DMS79 treated with DMSO at 0.1 percent for 48 hours (cell line): ENCODE measurements at places on chromosomes 16 and 17.

- DNase-seq, result peak; percentile 59
Observed at GRCh38 chr17:45782889-45783592, 1.1 kb upstream of the CRHR1 start.

DNA sequence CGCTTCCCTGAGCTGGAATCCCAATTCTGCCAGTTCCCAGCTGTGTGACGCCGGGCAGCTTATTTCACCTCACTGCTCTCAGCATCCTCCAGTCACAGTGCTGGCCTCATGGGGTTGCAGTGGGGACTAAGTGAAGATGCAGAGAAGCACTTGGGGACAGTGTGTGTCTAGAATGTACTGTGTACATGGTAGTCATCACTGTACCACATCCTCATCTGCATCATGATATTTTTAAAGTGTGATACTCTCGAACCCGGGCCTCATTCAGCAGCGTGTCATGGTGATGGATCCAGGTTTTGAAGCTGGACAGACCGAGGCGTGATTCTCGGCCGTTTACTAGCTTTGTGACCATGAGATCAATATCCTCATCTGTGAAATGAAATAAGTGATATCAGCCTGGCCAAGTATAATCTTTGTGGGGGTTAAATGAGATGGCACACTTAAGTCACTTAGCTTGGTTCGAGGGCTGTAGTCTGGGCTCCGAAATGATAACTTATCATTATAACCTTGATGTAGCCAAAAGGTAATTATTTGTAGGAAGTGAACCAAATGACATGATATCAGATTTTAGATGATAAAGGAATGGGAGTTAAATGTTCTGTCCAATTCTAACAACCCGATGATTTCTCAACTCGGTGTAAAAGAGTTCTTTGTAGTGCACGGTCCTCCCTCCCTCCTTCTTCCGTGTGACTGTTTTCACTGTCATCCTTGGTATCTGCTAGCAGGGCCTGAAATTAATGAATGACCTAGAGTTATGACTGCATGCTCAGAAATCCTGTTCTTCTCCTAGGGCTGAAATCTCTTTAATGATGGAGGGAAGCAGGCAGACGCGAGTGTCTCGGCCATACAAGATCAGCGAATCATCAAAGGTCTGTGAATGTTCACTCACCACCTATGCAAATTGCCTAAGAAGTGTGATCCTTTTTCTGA, 2.0 kb downstream of the KLHL36 start:
- no peak for DNase-seq

GRCh38 chr17:6666557-6666956, 15.0 kb downstream of the C17orf100 start:
- DNase-seq, result no peak

- no peak for DNase-seq
Observed at GRCh38 chr16:14378689-14379467, 251.2 kb downstream of the PARN start.

- DNase-seq, result no peak
Observed at GRCh38 chr17:61476476-61477203, 24.4 kb downstream of the TBX4 start.

- DNase-seq, result no peak
Observed at GRCh38 chr16:85125570-85126393, 13.5 kb upstream of the CIBAR2 start.

GRCh38 chr17:70006159-70006558, 68.9 kb upstream of the KCNJ16 start:
- DNase-seq, result no peak

GRCh38 chr16:13478991-13479390, 441.0 kb upstream of the ERCC4 start:
- DNase-seq, result no peak

DNA sequence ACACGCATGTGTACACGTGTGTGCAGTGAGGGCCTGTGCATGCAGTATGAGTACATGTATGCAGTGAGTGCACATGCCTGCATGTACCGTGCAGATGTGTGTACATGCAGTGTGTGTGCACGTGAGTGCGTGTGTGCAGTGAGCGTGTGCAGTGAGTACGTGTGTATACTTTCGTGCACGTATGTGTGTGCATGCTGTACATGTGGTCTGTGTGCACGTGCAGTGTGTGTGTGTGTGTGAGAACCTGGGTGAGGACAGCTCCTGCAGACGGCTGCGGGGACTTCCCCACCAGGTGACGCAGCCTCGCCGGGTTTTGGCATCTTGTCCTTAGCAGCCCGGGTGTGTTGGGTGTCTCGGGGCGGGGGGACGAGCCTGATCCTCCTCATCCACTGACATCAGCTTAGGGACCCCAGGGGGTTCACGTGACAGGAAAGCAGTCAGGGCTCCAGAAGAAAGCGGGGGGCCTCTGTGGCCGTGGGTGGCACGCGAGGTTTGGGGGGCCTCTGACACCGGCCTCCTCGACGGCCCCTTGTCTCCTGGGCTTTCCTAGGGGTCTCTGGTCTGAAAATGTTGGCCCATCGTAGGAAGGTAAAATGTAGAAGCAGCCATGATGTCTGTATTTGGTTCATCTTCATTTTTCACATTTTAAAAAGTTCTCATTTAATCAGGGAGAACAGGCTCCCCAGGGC, 119.6 kb upstream of the ZNF750 start:
- no peak for DNase-seq

- no peak for DNase-seq
Observed at GRCh38 chr16:80125677-80126076, 415.1 kb upstream of the DYNLRB2 start.

- DNase-seq, result no peak
Observed at GRCh38 chr16:79972053-79972704, 371.6 kb upstream of the MAF start.

- no peak for DNase-seq
Observed at GRCh38 chr16:11250091-11250785, 5.8 kb downstream of the SOCS1 start.

GRCh38 chr16:13403326-13403725, 501.9 kb downstream of the SHISA9 start:
- no peak for DNase-seq

DNA sequence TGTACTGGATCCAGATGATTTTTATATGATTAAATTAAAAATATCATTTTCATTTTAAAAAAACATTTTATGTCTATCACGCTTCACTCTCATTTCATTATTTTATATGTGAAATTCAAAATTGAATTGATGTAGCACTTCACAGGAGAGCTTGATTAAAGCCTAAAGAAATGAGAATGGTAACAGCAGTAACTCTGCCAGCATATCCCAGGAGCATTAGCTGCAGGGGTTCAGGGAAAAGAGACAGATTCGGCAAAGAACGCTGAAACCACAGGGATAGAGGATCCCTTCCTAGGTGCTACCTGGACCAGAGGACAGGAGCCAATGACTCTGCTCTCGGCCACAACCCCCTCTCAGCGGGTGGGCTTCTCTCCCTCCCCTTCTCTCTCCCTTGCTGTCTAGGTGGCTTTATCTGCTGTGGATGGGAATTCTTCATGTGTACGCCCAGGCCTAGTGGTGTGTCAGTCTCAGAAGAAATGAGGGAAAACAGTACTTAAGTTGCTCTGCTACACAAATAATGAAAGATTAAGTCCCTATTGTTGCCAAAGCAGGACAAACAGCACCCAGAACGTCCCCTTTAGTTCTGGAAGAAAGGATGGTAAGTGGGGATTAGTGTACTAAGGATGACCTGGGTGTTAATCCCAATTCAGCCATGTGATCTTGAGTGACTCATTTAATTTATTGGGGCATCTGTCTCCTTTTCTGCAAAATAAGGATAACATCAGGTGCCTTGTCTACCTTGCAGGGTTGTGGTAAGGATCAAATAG, 123.3 kb downstream of the CDK5R1 start:
- DNase-seq, result no peak

DNA sequence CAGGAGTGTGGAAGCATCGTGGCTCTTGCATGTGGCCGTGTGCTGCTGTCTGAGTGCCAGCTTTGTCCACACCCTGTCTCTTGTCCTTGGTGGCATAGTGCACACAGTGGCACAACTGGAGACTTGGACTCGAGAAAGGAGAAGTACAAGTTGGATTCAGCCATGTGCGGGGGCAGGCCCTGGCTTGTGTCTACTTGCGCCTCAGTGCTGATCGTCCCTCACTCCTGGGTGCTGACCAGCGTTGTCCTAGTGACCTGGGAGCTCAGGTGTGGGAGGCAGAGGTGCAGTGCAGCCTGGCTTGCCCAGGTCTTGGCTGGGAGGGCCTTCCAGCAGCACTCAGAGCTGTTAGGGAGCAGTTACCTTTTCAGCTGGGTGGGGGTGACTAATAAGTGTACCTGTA, 20.6 kb downstream of the MPRIP start:
- DNase-seq, result no peak

DNA sequence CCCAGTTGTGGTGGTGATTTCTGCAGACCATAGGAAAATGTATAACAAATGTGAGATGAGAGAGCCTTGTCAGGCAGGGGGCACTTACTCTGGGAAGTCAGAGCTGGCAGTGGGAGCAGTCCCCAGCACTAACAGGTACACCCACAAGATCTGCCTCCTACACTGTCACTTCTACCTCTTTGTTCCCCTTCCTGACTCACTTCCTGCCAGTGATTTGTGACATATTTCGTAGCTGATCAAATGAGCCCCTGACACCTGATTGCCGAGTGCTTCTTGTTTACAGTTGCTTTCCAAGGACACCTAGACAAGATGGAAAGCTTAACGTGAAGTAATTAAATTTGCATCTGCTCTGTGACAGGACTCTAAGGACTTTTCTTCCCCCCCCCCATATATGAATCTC, 40.5 kb downstream of the FTO start:
- no peak for DNase-seq

DNA sequence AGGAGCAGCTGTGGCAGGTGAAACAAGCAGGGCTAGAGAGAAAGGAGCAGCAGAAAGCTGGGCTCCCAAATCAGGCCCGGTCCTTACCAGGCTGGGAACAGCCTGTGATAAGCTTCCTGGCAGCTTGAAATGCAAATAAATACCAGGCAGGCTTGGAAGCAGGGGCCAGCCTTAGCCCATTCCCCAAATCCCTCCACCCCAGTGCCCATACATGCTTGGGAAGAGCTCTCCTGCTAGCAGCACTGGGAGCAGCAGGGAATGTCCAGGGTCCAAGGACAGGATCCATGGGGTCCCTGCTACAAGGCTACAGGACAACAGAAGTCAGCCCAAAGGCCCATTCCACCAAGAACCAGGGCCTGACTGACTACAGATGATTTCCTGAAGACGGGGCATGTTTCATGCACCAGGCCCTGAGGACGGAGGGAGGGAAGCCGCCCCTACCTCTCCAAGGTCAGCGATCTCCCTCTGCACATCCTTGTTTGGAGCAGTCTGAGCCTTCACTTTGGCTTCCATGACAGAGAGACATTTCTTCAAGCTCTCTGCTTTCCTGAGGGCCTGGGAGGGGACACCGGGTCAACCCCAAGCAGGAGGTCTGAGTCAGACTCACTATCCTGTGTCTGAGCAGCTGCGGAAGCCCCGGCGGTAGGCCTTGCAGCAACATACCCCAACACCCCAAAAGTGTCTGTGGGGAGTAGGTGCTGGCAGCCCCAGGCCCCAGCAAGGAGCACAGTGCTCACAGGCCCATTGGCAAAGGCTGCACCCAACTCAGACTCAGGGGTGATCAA, 2.6 kb upstream of the EXOSC6 start:
- no peak for DNase-seq

- DNase-seq, result no peak
Observed at GRCh38 chr17:14838567-14838966, 426.6 kb downstream of the PMP22 start.
